ENCODE measurements at places on chromosomes 12 and 14. TPM values are rescaled to one million over a fixed set of nuclear protein-coding genes. Genes with fewer than 3 reads are reported as not detected.
A peak's percentile ranks its signal among the peaks of the same experiment; 100 is the strongest.

Gene IL26
- not detected for polyA plus RNA-seq

Gene ASB2
- 0.24 TPM for polyA plus RNA-seq

Gene HCAR3
- polyA plus RNA-seq = 0.28 TPM

Gene DENND5B
- 32.1 TPM for polyA plus RNA-seq

Gene CTSG
- 0.93 TPM for polyA plus RNA-seq

Gene LLPH
- polyA plus RNA-seq = 40.3 TPM

- no peak for DNase-seq
These were observed 1.9 kb downstream of the ASCL1 start for GRCh38 chr12:102959391-102959790.

GRCh38 chr14:101598159-101598558, 36.9 kb downstream of the DIO3 start:
- no peak for DNase-seq

- DNase-seq = no peak
These were observed 42.3 kb upstream of the EPS8 start for GRCh38 chr12:15831315-15831978.

DNA sequence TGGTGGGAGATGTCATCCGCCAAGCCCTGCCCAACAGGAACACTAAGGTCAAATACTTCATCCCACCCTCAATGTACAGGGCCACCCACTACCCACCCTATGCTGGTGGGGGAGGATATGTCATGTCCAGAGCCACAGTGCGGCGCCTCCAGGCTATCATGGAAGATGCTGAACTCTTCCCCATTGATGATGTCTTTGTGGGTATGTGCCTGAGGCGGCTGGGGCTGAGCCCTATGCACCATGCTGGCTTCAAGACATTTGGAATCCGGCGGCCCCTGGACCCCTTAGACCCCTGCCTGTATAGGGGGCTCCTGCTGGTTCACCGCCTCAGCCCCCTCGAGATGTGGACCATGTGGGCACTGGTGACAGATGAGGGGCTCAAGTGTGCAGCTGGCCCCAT, 3.5 kb downstream of the B3GNT4 start:
- no peak for DNase-seq

DNA sequence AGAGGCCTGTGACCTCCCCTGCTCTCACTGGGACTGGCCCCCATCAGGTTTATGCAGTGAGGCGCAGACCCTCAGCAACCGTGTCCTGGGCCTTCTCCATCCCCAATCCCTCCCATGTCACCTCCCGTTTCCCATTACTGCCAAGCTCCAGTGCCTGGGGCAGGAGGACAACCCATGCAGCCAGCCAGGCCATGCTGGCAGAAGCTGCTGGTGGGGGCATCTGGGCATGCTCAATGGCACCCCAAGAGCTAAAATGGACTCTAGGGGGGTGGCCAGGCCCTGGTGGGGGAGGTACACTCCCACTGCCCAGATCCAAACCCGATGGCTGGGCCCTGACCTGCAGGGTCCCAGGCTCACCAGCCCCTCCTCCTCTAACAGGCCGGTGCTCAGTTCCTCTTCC, 20.5 kb upstream of the GPR132 start:
- no peak for DNase-seq

- no peak for DNase-seq
These were observed 29.2 kb downstream of the TRAF3 start for GRCh38 chr14:102806447-102806846.

DNA sequence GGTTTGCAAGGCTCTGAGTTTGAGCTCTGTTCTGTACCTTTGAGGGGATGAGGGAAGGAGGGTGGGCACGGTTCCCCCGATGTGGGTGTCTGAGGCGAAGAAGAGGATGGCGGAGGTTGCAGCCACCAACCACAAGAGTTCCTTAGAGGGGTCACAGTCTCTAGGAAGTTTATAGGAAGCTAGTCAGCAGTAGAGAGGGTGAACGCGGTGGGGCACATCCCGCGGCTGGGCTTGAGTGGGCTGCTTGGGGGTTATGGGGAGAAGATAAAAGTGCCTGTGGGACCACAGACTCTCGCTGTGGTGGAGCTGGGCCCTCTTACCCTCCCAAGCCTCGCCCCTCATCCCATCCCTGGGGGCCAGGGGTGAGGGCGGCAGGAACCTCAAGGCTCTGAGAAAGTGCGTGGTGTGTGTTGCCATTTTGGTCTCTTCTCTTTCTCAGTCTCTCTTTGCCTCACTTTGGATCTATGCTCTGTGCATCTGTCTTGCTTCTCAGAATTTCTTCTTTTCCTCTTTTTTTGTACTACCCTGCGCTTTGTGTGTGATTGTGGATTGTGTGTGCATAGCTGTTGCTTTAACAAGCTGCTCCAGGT, 2.7 kb downstream of the CD4 start:
- no peak for DNase-seq

GRCh38 chr12:66066137-66066928, 64.2 kb downstream of the LLPH start:
- peak; percentile 48 for DNase-seq

- DNase-seq = no peak
These were observed 92.5 kb downstream of the SSPN start for GRCh38 chr12:26287671-26288381.

DNA sequence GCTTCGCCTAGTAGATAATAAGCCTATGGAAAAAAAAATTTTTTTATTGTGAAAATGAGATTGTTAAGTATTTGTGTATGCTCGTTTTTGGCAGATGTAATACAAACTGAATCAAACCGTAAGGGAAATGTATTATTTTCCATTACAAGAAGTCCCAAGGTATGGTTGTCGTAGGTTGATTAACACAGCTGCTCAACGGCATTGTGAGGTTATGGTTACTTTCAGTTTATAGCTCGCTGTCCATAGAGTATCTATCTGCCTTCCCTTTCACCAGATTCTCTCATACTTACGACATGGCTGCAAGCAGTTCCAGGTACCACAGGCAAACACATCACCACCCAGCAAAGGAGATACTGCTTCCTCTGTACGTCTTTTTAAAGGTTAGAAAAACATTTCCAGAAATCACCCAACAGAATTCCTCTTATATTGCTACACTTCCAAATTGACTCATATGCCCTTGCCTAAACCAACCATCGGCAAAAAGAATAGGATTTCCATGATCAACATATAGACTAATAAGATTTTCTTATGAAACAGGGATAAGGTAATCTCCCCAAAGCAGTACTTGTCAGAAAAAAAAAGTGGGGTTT, 338.6 kb downstream of the SYT1 start:
- no peak for DNase-seq

GRCh38 chr14:73786636-73787485, 64.8 kb upstream of the PTGR2 start:
- DNase-seq = no peak

DNA sequence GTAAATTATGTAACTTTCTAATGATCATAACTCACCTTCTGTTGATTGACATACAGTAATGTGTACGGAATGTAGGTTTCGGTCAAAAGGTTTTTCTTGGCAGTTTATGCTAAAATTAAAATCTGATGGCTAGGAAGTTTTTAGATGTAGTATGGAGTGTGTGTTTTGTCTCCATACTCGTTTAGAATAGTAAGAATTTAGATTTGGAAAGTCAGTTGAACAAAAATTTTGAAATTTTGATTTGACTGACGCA, 859 bp downstream of the PALS1 start:
- no peak for DNase-seq

GRCh38 chr12:3753544-3754284, 805 bp upstream of the CRACR2A start:
- no peak for DNase-seq

DNA sequence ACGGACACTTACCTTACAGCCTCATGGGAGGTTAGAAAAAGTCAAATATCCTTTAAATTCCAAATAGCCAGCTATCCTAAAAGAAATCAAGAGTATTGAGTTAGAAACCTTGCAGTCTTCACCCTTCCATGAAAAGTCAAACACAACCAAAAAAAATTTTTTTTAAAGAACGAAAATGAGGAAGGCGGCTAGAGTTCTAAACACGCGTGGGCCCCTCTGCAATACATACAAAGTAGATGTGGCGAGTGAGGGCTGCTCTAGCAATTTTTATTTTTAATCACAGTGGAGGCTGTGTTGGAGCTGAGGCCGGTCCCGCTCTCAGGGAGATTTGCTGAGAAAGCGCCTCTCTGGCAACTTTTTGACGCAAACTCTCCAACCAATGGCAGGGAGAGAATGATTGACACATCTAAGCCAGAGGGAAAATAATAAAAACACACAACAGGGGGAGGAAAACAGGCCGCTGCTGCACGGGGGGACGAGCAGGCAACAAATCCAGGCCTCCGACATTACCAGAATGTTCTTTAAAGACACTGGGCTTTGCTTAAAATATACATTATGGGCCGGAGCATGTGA, at the start of gene OTX2:
Gene OTX2 (minus strand): TSS at position 333 of the 573 bp plus-strand sequence. CDS start 5,023 bp downstream, outside the sequence.
- no peak for DNase-seq

- DNase-seq = no peak
These were observed 34.5 kb upstream of the PLEK2 start for GRCh38 chr14:67446371-67447032.

- DNase-seq = no peak
These were observed 32.2 kb downstream of the SLC25A21 start for GRCh38 chr14:37140176-37140575.

DNA sequence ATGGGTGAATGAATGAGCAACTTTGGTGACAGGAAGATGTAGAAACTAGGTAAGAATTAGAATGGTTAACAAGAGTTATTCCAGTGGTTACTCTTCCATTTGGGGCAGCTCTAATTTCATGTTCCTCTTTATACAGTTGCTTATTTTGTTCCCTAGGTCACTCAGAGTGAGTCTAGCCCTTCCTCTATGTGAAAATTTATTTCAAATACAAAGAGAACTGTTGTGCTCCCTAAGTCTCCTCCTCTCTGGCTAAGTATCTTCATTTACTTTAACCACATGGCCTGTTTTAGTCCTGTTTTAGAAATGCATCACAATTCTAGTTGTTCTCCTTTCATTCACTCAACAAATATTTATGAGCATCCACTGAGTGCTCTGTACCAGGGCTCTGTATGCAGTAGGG, 51.1 kb upstream of the HIF1A start:
- DNase-seq = no peak

DNA sequence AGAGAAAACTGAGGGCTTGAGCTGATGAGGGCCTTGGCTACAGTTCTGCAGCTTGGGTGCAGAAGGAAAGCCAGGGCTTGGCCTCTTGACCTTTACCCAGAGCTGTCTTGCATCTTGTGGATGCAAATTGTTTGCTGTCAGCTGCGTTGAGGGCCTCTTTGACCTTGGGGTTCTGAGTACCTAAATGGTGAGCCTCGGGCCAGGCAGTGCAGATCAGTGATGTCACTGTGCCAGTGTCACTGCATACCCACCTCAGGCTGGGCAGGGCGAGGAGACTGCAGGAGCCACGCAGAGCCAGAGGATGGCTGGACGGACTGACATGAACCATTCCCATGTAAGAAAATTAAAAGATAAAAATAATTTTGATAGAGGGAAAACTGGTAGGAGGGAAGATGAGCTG, 18.6 kb downstream of the ESRRB start:
- DNase-seq = no peak

- DNase-seq = no peak
These were observed 100.0 kb upstream of the EEA1 start for GRCh38 chr12:93029091-93029490.

All from right renal cortex interstitium (tissue), 3 donors.